ENCODE measurements at places on chromosomes 2 and 18.

DNA sequence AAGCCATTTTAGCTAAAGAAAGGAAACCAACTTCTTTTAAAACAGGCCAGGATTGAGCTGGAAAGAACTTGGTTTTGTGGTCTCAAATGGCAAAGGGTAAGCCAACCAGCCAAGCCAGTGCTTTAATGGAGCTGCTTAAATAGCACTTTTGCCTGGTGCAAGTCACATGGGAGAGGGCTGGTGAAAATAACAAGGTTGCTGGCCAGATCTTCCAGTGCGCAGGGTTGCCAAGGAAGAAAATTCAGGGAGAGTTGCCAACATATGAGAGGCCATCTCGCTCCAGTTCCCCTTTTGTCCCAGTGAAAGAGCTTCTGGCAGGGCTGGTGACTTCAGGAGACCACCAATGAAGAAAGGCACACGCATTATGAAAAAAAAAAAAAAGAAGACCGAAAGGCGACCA is 57.3 kb downstream of the IRS1 start:
- DNase-seq, result no peak

- DNase-seq, result no peak
Observed at GRCh38 chr2:99471654-99472599, 17.9 kb downstream of the REV1 start.

- no peak for DNase-seq
Observed at GRCh38 chr18:38747153-38747552, 1181.6 kb upstream of the CELF4 start.

GRCh38 chr2:45833301-45833967 is 182.0 kb downstream of the PRKCE start:
- DNase-seq, result no peak

- DNase-seq, result no peak
Observed at GRCh38 chr2:53609551-53609950, 158.1 kb upstream of the CHAC2 start.

- DNase-seq, result no peak
Observed at GRCh38 chr2:48343571-48344440, 186.1 kb upstream of the STON1 start.

DNA sequence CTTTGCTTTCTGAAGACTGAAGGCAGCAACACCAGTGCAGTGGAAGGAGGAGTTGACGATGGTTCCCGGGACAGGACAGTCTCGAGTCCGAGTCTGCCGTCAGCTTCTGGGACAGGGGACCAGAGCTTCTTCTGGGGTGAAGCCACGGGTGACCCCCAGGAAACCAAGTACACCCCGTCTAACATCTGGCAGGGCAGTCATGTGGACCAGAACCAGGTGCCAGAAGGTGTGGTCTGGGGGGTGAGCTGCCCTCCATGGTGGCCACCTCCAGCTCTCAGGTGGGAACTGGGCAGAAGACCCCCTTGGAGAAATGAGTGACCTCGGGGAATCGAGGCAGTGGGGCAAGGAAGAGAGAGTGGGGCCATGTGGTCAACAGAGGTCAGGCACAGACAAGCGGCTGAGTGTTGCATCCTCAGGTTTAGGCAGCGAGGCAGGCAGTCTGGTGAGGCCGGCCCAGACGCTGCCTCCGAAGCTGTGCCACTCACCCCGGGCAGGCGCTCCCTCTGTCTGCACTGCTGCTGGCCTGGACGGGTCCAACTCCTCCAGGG is 204.3 kb downstream of the HDAC4 start:
- DNase-seq, result no peak

DNA sequence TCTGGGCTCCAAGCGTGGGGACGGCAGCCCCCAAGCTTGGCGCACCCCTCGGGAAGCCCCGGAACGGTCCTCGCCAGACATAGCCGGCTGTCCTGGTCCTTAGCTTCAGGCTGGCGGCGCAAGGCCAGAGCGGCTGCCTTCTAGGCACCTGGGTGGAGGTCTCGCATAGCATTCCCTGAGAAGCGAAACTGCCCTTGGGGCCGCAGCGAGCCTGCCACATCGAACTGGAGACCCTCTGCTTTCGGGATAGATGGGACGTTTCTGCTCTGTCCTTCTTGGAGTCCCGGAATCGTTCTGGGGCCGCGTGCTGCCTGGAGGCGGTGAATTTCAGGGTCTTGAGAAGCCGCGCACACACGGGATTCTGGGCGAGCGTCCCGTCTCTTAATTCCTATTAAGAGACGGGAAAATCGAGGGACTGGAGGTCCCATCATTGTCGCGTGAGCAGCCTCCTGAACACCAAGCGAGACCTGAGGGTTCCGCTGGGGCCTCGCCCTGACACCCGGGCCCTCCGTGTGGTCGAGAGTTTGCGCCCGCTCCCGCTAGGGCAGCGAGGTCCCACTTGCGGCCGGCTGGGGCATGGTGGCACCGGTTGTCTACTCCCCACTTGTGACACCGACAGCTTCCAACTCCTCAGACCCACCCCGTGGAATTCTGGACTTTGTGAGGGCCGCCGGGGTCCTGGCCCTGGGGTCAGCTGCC is 9.7 kb upstream of the EN1 start:
- no peak for DNase-seq

DNA sequence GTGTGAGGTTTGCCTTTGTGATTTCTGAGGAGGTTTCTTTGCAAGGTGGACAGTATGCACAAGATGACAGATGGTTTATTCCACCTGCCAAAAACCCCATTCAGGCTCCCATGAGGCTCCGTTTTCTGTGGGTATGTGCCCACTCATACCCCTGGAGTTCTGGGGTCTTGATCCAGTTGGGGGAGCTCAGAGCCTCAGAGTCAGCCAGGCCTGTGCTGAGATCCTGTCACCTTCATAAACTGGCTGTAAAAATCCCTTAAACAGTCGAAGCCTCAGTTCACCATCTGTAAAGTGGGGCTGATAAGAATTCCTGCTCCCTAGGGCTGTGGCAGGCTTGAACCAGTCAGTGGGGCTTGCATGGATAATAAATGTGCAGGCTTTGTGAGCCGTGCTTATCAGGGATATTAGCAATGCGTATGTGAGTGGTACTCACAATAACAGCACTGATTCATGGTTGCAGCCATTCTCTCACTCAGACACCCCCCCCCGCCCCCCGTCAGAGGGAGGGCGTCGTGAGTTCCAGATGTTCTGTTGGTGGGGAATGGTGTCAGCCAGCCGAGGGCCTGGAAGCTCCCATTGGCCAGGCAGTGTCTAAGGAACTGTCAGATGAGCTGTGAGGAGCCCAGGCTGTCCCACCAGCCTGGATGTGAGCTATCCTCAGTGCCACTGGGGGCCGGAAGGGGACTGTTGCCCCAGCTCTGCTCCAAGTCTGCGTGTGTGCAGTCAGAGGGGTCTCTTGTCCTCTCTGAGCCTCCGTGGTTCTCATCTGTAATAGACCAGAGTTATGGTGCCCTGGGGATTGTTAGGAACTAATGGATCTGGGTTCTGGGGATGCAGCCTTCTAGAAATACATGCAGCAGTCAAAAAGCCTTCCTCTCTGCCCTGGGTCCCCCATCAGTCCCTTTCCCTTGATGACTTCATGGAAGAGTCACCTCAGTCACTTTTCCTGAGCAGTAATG is 51.7 kb downstream of the KCNIP3 start:
- DNase-seq, result no peak

GRCh38 chr2:61335187-61335586 is 135.7 kb downstream of the USP34 start:
- no peak for DNase-seq

DNA sequence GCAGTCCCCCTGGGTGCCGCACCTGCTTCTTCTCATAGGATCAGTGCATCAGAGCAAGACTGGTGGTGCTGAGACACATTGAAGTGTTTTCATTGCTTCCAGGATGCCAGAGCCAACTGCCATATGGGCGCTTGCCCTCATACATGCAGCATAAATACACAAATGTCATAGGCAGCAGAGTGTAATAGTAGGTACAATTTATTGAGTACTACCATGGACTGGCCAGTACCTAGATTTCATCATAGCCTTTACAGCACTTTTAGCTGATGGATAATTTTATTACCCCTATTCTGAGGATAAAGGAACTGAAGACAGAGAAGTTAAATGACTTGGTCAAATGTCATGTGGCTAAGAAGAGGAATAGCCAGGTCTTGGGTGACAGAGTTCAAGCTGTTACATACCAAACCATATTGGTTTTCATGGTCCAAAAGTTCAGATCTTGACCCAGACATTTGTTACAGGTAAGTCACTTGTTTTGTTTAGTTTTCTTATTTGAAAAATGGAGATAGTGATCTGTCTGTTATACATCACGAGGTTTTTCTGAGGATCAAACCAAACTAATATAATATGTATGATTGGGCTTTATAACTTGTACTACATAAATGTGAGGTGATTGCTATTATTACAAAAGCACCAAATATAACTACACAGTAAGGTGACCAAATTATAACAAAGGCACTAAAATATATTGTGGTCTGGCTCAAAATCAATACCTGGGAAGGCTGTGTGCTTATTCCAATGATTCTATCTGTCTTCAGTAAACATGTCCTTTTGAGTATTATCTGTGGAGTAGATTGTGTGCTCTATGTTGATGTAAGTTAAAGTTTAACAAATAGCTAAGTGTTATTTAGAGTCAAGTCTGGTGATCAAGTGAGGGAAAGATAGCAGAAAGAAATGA is 151.9 kb upstream of the CYRIA start:
- DNase-seq, result no peak

DNA sequence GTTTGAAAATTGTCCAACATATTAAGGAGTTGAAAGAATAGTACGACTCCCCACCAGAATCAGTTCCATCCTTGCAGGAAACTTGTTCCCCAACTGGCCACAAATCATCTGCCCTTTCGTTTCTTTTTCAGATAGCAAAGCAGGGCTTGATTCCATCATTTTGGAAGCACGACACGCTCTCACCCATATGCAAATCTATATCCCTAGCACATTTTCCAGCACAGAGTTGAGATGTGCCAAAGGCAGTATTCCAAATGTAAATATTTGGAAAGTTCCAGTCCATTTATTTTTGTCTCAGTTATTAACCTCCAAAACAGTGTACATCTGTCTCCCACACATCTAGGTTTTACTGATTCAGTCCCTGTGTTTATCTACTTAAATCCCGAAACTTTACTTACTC is 128.8 kb upstream of the BCL2L11 start:
- DNase-seq, result peak; percentile 85

- DNase-seq, result no peak
Observed at GRCh38 chr2:174957050-174957449, 48.1 kb downstream of the CHN1 start.

GRCh38 chr2:71534826-71535225 is 81.5 kb downstream of the DYSF start:
- no peak for DNase-seq

DNA sequence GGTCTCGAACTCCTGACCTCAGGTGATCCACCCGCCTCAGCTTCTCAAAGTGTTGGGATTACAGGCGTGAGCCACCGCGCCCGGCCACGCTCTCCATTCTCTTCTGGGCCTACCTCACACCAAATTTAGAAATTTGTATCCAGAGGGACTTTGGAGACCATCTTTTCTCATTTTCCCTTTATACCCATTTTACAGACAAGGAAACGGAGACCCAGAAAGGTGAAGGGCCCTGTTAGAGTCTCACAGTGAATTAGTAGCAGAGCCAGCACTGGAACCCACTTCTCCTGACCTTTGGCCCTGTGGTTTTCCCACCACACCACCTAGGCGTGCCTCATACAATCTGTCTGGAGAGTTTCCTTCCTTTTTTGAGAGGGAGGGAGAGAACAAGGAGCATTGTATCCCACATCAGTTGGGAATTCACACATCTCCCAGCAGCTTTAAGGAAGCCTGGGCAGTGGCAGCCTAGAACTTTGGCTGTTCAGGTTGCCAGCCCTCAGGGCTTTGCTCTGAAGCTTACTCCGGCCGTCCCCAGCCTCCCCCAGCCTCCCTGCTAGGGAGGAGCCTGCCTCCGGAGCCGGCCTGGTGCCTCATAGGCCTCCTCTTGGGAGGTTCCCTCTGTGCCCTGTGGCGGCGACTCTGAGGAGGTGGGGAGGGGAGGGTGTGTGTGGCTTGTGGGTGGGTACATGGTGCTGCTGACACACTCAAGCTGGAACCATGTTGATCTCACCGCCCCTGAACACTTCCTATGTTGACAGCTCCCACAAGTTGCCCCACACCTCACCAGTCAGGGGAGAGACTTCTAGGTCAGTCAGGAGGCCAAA is 13.8 kb downstream of the FOSL2 start:
- no peak for DNase-seq

GRCh38 chr2:49226360-49226759 is 72.0 kb upstream of the FSHR start:
- DNase-seq, result no peak

- no peak for DNase-seq
Observed at GRCh38 chr2:172849519-172850217, 114.0 kb downstream of the RAPGEF4 start.

DNA sequence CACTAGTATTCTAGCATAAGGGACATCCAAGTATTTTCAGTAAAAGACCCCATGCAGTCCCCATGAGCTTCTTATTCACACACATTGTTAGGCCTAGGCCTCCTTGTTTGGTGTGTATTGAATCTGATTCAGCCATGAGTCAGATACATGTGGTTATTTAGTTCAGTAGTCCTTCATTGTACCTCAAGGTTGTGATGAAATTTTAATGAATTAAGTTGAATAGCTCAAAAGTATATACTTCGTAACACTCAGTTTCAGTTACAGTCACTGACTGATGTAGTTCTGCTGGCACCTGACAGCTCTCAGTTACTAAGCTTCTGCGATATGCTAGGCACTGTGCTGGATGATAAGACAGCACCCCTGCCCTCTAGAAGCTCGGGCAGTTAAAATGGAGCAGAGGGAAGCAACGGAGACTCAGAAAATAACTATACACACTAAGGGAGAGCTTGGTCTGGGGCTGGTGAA is 86.4 kb downstream of the XRCC5 start:
- DNase-seq, result no peak

DNA sequence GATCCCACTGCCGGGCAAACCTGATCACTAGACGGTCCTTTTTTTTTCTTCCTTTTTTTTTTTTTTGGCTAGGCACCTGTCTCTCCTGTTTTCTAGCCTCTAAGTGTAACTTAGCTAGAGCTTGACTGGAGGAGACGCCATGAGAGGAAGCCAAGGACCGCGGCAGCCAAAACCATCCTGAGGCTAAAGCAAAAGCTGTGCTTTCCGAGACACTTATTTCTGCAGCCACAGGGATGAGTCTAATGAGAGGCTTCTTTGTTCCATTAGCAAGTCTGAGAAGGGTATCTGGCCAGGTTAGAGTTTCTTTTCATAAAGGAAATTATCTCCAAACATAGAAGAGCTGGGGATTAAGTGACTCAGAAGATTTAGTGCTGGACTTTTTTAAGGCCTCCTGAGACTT is 7.3 kb upstream of the CXCR4 start:
- no peak for DNase-seq

- DNase-seq, result no peak
Observed at GRCh38 chr2:43174368-43174916, 52.0 kb downstream of the ZFP36L2 start.

DNA sequence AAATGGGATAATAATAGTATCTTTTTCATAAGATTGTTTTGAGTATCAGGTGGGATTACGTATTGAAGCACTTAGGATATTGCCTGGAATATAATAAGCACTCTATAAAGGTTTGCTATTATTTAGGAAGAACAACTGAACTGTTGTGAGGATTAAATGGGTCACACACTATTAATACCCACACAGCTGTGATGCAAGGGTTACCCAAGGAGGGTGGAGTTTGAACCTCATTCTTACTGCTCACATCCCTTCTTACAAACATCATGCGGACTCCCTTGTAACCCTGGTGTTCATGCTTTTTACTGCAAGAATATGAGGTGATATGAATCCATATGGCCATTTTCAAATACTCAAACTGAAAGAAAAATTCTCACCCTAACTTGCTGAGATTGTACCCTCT is 113.5 kb downstream of the KCTD1 start:
- DNase-seq, result no peak

Measured in NCI-H345 (cell line).